SK-N-SH treated with all-trans-retinoic acid at 6 μM for 48 hours (cell line): ENCODE measurements at places on chromosomes 16 and 17.

GRCh38 chr17:14474591-14474990 is 173.7 kb downstream of the HS3ST3B1 start:
- ATAC-seq: no peak

- no peak for ATAC-seq
Observed at GRCh38 chr17:7846765-7847661, 7.9 kb upstream of the TMEM88 start.

- ATAC-seq: no peak
Observed at GRCh38 chr17:82835122-82835521, 4.7 kb downstream of the ZNF750 start.

DNA sequence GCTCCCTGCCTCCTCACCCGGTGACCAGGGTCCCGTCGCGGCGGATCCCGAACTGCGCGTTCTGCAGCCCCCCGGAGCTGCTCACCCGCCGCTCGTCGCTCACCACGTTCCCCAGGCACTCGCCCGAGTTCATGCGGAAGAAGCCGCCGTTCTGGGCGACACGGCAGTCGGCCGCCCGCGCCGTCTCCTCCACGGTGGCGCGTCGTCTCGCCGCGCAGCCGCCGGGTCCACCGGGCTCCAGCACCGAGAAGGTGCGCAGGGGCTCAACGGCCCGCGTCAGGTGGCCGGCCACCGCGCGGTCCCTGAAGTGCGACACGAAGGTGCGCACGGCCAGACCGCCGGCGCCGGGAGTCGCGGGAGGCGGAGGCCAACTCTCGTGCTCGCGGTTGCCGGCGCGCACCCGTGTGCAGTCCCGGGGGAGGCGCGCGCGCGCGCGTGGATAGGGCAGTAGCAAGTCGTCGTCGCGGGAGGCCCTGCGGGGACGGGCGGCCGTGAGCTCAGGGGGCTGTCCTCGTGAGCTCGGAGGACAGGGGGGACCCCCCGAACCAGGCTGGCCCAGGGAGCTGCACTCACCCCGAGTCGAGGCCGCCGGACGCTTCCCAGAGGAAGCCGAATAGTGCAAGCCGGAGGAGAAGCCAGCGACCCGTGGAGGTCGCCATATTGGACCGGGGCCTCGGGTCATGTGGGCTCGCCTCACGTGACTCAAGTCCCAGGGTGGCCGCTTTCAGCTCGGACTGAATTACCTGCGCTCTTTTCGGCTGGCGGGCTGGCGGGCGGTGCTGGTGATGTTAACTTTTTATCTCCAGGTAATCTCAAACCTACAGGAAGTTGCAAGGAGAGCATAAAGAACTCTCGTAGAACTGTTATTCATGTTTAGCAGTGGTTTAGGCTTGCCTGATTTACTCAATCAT is at the start of gene NAGPA:
NAGPA (minus strand) TSS at position 680 of the 911 bp plus-strand sequence; CDS start at position 659, 21 bp downstream.
- ATAC-seq: peak; percentile 94

- no peak for ATAC-seq
Observed at GRCh38 chr17:3949418-3949817, 14.8 kb downstream of the ATP2A3 start.

DNA sequence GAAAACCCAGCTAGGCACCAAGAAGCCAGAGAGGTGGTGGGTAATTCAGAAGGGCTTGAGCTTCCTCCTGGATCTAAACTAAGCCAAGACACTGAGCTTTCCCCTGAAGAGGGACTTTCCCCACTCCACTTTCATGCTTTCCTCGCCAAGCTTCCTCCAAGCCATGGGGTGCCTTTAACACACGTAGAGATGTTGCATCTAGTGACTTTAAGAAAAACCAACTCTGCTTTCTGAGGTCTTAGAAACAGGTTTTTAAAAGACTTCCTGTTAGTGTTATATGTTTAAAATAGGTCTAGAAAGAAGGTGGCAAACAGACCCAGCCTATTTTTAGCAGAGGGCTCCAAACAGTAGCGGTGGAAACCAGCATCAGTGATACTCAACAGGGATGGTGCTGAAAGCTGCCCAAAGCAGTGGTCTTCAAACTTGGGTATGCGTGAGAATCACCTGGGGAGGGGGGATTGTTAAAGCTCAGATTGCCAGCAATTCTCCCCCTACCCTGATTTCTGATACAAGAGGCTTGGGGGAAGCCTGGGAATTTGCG is 585.6 kb downstream of the CDH13 start:
- ATAC-seq: no peak

DNA sequence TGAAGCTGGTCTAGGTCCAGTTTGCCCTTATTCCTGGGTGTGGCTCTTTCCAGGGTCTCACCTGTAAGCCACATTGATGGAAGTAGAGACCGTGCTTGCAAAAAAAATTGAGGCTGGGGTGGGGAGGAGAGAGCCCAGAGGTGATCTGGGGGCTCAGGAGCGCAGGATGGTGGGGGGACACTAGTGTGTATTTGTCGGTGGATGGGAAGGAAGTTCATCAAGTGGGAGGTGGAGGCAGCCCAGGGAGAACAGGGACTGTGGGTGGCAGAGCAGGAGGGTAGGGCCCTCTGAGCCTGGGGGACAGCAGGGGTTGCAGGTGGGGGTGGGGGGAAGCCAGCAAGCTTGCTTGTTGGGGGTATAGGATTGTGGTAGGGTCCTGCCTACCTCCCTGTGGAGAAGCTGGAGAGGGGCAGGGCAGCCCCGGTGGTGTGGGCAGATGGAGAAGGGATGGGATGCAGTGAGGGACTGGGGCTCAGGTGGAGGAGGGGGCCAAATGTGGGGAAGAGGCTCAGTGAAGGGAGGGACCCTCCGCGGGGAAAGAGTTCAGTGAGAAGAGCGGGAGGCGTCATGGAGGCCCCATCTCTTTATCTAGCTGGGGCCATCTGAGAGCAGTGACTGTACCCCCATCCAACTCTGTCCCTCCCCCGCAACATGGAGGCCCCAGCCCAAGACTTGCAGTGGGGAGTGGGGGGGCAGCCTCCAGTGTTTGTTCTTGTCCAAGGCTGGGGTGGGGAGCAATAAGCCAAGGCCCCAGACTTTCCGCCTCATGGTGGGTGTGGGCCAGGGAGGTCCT is 17.2 kb upstream of the TMEM92 start:
- no peak for ATAC-seq

GRCh38 chr17:70352834-70353233 is 183.5 kb downstream of the KCNJ2 start:
- no peak for ATAC-seq

DNA sequence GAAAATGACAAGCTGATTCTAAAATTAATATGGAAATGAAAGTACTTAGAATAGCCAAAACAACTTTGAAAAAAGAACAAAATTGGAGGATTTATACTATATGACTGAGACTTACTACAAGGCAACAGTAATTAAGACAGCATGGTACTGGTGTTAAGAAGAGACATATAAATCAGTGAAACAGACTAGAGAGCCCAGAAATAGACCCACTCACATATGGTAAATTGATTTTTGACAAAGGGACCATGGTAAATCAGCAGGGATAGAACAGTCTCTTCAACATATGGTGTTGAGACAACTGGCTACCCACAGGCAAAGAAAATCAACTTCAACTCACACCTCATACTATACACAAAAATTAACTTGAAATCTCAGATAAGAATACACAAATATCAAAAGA is 12.9 kb downstream of the CMC2 start:
- peak; percentile 24; the same call in 2 of the 3 replicates for ATAC-seq

DNA sequence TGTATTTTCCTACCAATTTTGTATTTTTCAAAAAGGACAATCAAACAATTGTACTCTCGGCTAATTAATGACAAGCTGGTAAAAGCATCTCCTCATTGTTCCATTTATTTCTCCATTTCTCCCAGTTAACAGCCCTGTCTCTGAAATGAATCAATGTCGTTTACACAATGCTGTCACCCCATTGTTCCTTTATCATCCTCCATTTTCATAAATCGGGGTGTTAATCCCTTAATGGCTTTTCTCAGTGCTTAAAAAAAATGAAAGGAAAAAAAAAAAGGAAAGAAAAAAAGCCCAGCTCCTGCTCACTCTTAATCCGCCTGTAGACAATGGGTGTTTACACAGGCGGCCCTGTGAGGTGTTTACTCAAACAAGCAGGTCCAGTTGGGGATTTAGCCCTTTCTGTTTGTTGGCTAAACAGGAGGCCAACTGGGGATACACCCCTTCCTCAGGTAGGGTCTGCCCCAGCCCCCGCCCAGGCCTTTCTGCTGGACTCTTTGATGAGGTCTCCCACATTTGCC is 86.8 kb upstream of the SALL1 start:
- no peak for ATAC-seq

GRCh38 chr17:15291674-15292361 is 26.7 kb upstream of the PMP22 start:
- ATAC-seq: no peak

- ATAC-seq: no peak
Observed at GRCh38 chr17:4475001-4475400, 23.7 kb upstream of the SPNS2 start.

DNA sequence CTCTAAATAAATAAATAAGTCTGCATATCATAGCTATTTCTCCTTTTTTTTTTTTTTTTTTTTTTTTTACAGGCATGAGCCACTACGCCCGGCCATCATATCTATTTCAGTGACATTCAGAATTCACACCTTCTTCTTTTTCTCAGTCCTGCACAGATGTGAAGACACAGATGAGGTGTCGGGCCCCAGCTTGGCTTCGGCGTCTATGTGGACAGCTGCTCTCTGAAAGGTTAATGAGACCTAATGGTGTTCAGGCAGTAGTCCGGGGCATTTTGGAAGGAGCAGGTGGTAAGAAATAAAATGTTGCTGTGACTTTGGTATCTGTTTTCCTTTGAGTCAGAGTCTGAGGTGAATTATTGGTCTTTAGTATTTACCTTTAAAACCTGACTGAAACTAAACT is 23.6 kb downstream of the TANGO6 start:
- no peak for ATAC-seq

DNA sequence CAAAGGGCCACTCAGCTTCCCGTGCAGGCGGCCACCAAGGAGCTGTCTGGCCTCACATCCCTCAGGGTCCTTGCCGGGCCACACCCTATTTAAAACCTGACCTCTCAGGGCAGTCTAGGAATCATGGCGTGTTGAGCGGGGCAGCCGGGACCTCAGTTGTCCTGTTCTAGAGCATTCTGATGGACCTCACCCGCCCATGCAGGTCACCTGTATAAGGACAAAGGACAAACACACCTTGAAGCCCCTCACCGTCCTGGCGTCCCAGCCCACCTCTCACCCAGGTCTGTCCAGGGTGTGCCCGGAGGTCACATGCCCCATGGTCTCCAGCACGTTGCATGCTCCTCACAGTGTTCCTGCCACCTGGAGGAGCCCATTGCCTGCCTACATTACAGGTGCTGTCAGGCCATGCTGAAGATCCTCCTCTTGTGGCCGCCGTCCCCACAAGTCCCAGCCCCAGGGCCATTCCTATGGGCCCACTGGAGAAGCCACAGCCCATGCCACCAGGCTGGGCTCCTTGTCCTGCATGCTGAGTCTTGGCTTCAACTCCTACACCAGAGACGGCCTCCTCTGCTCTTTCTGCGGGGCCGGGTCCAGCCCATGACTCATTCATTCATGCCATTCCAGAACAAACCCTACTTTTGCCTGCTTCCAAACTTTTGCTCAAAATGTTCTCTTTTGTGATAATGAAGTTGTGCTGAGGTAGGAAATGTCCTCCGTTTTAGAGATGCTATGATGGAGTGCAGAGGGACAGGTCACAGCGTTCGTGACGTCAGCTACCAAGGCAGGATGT is 46.3 kb downstream of the PEMT start:
- peak; percentile 60 for ATAC-seq

- ATAC-seq: no peak
Observed at GRCh38 chr16:58024486-58025350, 836 bp upstream of the MMP15 start.

- no peak for ATAC-seq
Observed at GRCh38 chr16:2715519-2715918, 4.5 kb downstream of the PRSS27 start.

GRCh38 chr17:19417611-19418010 is 6.6 kb downstream of the RNF112 start:
- no peak; the same call in 2 of the 3 replicates for ATAC-seq

DNA sequence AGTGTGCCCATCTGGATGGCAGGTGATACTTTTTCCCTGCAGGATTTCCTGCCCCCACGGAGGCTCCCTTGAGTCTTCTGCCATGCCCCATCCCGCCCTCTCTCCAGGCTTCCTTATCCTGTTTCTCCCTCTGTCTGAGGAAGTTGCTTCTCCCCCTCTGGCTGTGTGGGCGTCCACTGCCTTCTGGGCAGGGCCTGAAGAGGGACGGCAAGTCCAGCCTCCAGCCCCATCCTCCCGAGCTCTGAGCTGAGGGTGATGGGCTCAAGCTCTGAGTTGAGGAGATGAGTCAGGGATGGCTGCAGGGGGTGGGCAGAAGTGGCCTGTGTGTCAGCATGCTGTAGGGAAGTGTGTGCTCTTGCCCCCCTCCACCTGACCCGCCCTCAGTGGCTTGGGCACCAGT is 14.2 kb upstream of the RAP1GAP2 start:
- peak; percentile 50 for ATAC-seq

DNA sequence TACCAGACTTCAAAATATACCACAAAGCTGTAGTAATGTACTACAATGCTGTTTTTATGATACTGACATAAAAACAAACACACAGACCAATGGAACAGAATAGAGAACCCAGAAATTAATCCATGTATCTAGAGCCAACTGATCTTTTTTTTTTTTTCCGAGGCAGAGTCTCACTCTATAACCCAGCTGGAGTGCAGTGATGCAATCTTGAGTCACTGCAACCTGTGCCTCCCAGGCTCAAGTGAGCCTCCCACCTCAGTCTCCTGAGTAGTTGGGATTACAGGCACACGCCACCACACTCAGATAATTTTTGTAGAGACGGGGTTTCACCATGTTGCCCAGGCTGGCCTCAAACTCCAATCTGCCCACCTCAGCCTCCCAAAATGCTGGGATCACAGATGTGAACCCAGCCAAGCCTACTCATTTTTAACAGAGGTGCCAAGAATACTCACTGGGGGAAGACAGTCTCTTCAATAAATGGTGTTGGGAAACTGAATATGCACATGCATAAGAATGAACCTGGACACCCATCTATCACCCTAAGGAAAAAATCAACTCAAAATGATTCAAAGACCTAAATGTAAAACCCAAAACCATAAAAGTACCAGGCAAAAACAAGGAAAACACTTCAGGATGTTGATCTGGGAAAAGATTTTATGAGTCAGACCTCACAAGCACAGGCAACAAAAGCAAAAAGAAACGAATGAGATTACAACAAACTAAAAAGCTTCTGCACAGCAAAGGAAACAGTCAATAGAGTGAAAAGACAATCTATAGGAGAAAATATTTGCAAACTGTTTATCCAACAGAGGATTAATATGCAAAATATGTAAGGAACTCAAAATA is 63.1 kb downstream of the STX8 start:
- no peak for ATAC-seq

DNA sequence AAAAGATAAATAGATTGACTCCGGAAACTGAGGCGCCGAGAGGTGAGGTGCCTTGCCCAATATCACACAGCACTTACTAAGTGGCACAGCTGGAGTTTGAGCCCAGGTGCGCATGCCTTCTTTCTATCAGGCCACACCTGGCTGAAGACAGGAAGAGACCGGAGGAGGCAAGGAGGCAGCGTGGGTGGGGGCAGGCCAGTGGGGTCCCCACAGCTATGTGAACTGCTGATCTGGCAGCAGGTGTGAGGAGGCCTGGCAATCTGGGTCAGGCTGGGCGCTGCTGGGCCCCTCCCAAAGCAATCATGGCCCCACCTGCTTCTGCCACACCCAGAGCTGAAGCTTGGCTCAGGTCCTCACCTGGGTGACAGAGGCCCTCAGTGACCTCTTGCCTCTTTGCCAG is 1.9 kb upstream of the GDPD3 start:
- ATAC-seq: no peak
